ENCODE measurements at places on chromosomes 12 and 14.

DNA sequence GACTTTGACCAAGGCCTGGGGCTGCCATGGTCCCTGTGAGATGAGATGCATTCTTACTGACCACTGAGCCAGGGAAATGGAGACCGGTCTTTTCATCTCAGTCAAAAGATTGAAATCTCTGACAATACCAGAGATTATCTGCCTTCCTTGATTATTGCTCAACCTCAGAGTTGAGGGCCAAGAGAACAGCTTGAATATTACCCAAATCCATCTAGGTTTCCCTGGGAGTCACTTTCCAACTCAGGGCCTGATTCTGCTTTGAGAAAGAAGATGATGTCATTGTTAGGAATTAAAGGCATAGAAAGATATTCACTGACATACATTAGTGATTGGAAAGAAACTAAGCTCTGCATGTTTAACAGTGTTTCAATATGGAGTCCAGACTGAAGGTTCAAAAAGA lies 515.9 kb upstream of the TBX3 start:
- no peak for DNase-seq

DNA sequence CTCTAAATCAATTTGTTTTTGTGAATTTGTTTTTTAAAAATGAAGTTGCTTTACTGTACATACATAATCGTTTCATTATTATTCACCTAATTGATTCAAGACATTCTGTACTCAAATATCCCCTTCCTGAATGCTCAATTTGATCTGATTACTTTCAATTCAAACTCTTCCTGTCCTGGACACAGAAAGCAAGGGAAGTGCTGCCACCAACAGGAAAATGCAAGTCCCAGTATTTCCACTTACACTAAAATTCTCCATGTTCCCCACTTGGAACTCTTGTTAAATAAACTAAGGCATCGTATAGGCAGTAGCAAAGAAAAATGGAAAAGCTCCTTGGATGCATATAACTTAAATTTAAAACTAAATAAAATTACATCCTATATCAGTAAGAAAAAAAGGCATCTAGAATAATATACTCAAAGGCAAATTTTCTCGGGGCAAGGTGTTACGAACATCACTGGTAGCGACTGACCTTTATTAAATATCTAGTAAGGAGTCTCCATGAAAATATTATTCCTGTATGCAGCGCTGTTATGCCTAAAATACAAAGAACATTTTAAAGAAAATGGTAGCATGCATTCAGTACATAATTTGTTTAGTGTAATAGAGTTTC lies 72.0 kb upstream of the DBX2 start:
- DNase-seq = no peak

DNA sequence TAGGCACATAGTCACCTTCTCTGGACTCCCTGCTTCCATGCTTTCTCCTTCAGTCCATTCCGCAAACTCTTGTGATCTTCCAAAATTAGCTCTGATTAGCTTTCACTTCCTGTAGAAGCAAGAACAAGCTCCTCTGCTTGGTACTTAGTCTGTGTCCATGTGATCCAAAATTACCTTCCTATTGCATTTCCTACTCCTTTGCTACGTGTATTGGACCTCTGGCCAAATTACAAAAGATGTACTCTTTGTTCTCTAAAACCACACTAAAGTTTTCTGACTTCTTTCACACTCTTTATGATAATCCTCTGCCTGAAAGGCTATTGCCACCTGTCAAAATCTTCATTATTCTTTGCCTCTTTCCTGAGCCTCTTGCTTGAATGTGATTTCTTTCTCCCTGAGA lies 786 bp upstream of the TSFM start:
- no peak for DNase-seq

GRCh38 chr12:116700066-116700465 lies 37.8 kb downstream of the SPRING1 start:
- no peak for DNase-seq

GRCh38 chr12:131102991-131103668 lies 149.4 kb downstream of the ADGRD1 start:
- no peak for DNase-seq

DNA sequence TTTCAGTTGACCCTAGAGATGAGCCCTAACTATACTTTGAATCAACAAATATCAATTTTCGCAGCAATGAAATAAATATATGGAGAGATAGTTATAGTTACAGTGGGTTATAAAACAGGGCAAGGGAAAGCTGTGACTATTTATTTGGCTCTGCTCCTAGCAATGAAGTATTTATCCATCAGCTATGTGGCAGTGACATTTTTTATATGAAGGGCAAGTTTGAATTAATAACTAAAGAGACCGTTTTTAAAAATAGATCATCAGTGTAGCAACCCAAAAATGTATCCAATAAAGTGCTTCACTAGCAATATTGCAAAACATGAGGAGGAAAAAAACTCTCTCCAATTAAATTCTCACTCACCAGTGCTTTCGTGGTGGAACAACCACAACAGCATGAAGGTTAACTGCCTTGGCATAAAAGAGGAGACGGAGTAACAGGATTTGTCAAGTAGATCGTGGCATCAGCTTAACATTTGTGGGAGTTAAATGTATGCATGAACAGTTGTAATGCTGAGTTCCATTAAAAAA lies 58.1 kb upstream of the NUDT4 start:
- DNase-seq = no peak

DNA sequence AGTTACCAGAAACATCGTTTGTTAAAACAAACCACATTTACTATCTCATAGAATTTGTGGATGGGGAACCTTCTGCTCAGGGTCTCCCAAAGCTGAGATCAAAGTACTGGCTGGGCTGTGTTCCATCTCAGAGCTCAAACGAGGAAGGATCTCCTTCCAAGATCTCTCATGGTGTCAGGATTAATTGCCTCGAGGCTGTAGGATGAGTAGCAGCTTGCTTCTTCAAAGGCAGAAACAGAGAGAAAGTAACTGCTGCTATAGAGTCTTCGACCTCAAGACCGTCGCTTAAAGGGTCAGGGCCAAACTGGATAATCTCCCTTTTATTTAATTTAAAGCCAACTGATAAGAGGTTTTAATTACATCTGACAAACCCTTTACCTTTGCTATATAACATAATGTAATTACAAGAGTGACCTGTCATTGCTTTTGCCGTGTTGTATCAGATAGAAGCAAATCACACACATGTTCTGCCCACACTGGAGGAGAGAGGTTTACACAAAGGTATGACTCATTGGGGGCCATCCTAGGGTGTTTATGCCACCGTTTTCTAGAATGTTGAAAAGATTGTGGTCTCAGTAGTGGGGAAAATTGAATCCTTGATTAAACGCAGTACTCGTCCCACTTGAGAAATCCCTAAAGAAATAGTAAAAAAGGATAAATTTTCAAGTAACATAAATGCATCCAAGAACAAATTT lies 868.8 kb upstream of the TMEM132C start:
- DNase-seq = no peak

DNA sequence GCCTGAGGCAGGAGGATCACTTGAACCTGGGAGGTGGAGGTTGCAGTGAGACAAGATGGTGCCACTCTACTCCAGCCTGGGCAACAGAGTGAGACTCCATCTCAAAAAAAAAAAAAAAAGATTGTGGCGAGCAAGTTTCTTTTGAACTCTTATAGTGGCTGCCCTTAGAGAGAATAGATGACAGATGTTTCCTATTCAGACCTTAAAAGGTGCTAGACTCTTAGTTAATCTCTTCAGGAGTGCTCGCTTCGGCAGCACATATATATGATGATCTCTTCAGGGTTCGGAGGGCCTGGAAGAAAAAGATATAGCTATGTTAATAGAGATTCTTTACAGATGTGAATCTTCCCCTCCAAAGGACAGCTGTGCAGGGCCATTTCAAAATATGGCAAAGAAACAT lies 73.1 kb upstream of the AMN1 start:
- DNase-seq = no peak

DNA sequence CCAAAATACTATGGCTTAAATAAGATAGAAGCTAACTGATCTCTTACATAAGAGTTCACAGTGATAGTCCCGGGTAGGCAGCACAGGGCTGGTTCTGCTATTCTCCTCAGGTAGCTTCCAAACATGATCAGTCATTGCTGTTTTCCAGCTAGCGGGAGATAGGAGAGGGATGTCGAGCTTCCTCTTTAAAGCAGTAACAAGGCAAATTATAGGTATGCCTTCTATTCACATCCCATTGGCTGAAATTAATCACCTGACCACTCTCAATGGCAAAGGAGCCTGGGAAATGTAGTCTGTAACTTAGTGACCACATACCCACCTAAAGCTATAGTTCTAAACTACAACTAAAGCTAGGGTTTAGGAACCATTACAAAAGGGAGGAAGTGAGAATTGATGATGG lies 34.5 kb upstream of the VRK1 start:
- DNase-seq = peak; percentile 66

GRCh38 chr12:34398706-34399630 lies 376.7 kb downstream of the ALG10 start:
- DNase-seq = no peak

- no peak for DNase-seq
Observed at GRCh38 chr12:82124711-82125380, 233.3 kb downstream of the CCDC59 start.

GRCh38 chr12:63945777-63946176 lies 101.3 kb downstream of the SRGAP1 start:
- DNase-seq = no peak

GRCh38 chr12:6230321-6231110 lies 30.3 kb downstream of the CD9 start:
- peak; percentile 78 for DNase-seq

DNA sequence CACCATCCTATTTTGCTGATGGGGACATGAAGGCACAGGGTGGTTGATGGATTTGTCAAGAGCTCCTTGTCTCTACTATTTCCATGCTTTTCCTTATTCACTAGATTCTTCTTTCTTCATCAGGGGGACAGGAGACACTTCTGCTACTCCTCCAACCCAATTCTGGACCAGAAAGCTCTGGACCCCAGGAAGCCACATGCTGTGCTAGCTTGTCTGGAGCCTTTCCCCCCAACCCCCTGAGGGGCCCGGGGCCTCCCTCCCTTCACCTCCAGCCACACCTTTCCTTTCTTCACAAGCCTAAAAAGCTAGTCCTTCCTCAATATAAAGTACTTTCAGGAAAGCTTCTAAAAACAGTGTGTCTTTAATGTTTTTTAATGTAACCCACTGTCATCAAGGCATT lies 75.1 kb upstream of the CAPRIN2 start:
- DNase-seq = no peak

DNA sequence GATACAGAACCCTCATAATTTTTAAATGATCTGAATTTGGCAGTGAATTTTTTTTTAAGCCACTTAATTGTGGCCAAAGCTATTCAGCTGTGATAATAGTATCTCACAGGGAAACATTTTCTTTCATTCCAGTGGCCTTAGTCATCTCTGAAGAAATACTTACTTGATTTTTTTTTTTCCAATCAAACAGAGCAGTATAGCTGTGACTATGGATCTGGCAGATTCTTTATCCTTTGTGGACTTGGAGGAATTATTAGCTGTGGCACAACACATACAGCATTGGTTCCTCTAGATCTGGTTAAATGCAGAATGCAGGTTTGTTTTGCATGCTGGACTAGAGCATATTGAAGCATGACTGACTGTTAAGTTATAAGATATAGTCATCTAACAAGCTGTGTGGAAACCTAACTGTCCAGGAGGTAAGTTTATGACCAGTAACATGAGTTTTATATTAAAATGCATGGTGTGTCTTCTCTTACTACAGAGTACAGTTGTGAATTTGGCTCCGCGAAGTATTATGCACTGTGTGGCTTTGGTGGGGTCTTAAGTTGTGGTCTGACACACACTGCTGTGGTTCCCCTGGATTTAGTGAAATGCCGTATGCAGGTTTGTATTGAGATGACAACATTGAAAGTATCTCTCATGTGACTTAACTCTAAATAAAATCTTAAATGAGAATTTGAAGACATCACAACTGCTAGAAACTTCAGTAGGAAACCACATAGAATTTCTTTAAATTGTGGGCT lies 1.9 kb downstream of the SLC25A3 start:
- DNase-seq = peak; percentile 27

GRCh38 chr12:457676-458075 lies 2.1 kb upstream of the B4GALNT3 start:
- DNase-seq = no peak

DNA sequence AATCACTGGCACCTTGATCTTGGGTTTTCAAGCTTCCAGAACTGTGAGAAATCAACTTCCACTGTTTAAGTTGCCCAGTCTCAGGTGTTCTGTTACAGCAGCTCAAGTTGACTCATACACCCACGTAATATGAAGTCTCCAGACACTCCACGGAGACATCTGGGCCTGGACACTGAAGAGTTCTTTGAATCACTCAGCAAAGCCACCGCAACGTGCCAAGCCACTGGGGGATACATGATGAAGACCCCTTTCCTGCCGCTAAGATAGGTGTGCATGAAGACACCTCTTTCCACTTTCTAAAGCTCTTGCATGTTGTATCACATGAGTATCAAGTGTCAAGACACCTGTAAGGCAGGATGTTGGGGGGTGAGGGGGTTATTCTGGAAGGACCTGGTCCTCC lies 311.7 kb upstream of the RTL1 start:
- DNase-seq = no peak

- no peak for DNase-seq
Observed at GRCh38 chr12:91825999-91826398, 319.6 kb downstream of the BTG1 start.

GRCh38 chr12:68001486-68002466 lies 12.5 kb downstream of the IFNG-AS1 start:
- peak; percentile 15 for DNase-seq

- no peak for DNase-seq
Observed at GRCh38 chr12:115204957-115205754, 521.2 kb upstream of the TBX3 start.
